Activated CD4-positive, alpha-beta T cell treated with anti-CD3 and anti-CD28 coated beads, Interleukin-2, amount 10 ng/mL, durations not matched to agents 24 days and 14 days (primary cell): ENCODE measurements at places on chromosomes 5 and 9.
A peak's percentile ranks its signal among the peaks of the same experiment; 100 is the strongest.

GRCh38 chr5:146426853-146427618 is 20.1 kb upstream of the TCERG1 start:
- DNase-seq = peak; percentile 63

- DNase-seq = no peak
Observed at GRCh38 chr9:86846656-86847055, 100.7 kb downstream of the GAS1 start.

DNA sequence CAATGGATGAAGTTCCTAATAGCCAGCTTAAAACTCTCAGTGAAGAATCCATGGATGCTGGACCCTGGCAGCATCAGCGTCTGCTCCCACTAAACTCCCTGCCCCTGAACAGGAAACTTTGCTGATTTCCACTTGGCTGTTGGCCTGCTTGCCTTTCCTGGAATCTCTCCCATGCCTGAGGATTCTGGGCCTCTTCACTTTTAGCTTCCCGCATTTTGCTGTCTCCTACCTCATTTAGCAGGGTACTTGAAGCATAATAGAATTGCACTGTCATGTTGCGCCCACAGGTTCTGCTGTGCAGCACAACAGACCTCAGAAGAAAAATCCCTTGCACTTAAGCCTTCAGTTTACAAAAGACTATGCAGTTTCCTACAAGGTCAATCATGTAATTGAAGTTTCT is 127.6 kb downstream of the DROSHA start:
- no peak for DNase-seq

- no peak for DNase-seq
Observed at GRCh38 chr5:169810524-169810923, 169.8 kb downstream of the INSYN2B start.

GRCh38 chr5:105903069-105903468 is 1767.7 kb downstream of the EFNA5 start:
- DNase-seq = no peak

GRCh38 chr5:178232124-178232919 is at the start of gene PHYKPL:
Gene PHYKPL (minus strand): TSS chr5:178232802. CDS start chr5:178232550, 252 bp downstream.
- DNase-seq = peak; percentile 93

- no peak for DNase-seq
Observed at GRCh38 chr9:117796681-117797080, 92.5 kb downstream of the TLR4 start.

DNA sequence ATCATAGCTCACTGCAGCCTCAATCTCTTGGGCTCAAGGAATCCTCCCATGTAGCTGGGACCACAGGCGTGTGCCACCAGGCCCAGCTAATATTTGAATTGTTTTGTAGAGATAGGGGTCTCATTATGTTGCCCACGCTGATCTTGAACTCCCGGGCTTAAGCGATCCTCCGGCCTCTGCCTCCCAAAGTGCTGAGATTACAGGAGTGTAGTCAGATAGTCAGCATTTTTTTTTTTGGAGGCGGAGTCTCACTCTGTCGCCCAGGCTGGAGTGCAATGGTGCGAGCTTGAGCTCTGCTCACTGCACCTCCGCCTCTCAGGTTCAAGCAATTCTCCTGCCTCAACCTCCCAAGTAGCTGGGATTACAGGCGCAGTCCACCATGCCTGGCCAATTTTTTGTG is 1.6 kb upstream of the SAR1B start:
- DNase-seq = no peak

- no peak for DNase-seq
Observed at GRCh38 chr9:99650187-99650874, 171.4 kb upstream of the NR4A3 start.

GRCh38 chr9:92808726-92809451 is 44.3 kb upstream of the BICD2 start:
- peak; percentile 89 for DNase-seq

GRCh38 chr5:168827636-168828035 is 248.5 kb upstream of the PANK3 start:
- no peak for DNase-seq

DNA sequence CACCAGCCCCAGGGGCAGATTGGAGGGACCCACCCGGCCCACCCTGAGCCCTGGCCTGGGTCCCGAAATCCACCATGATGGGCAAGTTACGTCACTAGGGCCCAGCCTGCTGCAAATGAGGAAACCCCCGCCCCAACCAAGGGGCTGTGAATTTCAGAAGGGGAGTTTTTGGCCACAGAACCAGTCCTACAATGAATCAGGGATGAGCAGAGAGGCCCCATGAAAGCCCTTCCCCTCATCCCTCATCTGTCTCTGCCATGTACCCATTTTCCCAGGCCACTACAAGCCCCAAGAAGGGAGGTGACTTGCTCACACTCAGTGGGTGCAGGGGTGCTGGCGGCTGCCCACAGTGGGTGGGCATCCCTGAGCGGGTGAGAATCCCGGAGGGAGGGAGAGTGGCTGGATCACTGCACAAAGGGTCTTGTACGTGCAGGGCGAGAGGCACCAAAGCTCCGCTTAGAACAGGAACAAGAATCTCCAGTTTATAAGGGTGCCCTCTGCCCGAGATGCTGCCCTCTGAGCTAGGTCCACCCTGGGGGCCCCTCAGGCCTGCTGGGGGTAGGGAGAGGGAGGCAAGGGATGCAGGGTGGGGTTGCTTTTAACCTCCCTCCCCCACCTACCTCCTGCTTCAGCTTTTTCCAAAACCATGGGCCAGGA is 10.4 kb upstream of the TCF7 start:
- DNase-seq = no peak

DNA sequence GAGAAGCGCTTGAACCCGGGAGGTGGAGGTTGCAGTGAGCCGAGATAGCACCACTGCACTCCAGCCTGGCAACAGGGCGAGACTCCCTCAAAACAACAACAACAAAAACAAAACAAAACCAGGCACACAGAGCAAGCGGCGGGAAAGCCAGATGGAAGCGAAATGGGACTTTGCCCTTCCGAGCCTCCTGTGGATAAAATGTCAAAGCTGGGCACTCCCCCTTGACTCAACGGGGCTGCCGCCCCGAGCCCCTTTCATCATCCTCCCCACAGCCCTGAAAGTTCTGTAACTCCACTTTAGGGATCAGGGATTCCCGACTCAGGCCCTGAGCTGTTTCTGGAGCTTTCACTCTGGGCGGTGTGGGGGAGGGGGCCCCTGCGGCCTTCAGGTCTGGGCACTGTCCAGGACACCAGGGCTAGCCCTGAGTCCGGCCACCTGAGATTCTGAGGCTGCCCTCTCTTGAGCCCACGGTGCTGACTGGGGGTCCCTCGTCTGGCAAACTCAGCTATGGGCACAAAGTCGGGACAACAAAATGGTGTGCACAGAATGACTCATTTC is 30.6 kb upstream of the OBP2B start:
- DNase-seq = no peak

DNA sequence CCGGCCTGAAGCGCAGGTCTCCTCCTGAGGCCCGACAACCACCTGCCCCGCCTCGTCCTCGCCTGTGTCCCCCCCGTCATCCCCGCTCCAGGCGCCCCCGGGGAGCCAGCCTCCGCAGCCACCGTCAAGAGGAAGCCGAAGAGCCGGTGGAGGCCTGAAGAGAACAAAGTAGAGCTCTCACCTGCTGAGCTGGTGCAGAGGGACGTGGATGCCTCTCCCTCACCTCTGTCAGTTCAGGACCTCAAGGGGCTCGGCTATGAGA is 169.9 kb downstream of the HINT1 start:
- no peak for DNase-seq

DNA sequence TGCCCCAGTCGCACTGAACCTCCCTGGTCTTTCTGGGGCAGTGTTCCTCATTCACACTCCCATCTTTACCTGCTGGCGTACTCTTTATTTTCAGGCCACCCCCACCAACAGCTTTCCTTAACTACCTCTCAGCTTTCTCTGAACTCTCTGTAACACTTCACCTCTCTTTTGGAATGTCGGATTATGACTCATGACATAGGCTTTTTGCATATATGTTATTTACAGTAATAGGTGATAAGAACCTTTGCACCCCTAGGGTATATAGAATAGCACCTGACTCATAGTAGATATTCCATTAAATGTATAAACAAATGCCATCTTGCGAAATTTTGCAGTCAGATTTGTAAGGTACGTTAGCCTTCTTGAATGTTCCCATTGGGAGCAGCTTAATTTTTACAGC is 52.9 kb upstream of the MIER3 start:
- no peak for DNase-seq
